Endothelial cell of umbilical vein (primary cell): ENCODE measurements at places on chromosomes 3 and 15. TPM values are rescaled to one million over a fixed set of nuclear protein-coding genes. Genes with fewer than 3 reads are reported as not detected.

DNA sequence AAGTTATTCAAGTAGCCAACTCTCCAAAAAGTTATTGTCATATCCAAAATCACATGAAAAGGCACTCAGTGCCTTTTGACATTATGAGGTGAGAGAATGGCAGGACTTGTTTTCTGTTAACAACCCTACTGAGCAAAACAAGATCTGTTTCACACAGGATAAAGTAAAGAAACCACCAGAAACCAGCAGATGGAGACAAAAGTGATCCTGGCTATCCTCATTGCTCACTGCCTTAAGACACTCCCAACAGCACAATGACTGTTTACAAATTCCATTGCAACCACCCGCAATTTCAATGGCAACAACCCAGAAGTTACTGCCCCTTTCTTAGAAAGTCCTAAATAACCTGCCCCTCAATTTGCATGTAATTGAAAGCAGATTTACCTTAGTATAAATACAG lies 352.6 kb upstream of the NDN start:
- no peak for DNase-seq

DNA sequence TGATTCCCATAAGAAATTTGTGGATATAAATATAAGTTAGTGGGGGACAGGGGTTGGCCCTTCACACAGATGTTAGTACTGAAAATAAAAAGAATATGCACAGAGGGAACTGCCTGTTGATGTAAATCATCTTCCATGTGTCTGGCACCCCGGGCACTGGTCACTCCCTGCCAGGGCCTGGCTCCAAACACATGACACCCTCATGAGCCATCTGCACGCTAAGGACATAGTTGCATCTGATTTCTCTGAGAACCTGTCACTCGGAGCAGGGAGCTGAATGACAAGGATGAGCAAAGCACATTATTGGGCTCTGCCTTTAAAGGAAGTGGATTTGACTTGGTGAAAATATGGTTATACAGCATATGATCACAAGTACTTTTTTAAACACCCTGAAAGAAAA lies 66.2 kb upstream of the TSC22D2 start:
- no peak for DNase-seq

DNA sequence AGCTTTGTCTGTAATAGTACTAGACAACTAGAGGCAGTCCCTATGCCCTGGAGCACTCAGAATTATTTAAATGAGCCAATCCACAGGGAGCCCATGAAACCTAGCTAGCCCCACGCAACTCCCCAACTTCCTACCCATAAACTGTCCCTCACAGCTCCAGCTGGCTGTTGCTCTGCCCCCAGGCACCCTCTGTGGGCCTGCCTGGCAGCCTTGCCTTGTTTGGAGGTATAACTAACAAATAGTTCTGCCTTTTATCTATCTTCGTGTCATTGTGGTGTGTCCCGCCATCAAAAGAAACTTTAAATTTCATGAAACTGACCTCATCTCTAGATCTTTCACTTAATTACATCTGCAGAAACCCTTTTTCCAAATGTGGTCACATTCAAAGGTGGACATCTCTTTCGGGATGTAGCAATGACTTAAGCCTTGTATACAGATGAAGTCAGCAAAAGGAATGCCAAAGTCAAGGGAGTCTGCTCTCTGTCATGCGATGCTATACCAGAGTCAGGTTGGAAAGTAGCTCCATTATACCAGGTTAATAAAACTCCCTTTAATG lies 1.8 kb upstream of the RTP3 start:
- DNase-seq = no peak

DNA sequence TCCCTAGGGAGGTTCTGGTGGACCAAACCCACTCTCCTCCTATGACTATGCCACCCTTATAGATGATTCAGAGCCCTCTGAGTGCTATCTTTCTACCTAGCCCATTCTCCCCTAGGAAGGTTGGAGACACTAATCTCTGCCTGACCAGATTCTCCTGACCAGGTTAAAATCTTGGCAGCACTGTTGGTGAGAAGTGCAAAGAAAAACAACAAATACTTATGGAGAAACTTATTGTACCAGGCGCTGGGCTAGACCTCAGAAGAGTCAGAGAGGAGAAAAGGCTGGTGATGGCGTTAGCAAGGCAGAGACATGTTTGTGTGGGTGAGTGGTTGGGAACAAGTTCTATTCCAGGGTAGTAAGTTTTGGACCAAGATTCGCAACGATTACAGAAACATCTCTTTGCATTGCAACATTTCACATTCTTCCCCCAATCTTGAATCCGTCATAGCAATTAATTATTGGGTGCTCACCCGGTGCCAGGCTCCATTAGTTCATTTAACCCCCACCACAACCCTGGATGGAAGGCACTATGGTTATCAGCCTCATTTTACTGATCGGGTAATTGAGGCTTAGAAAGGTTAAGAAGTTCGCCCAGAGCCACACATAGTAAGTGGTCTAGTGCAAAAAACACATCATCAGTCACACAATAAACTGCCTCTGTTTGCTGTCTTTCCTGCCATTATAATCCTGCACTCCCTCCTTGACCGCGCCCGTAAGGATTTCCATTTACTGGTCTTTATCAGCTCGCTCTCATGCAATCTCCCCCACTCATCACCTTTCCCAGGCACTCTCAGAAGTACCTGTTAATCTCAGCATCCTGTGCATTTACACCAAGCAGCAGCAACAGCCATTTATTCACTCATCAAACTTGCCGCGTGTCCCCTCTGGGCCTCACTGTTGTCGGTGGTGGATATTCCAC lies 655 bp upstream of the TSPAN3 start:
- no peak for DNase-seq

- DNase-seq = peak; percentile 67
Observed at GRCh38 chr3:131502530-131503319, at the start of gene MRPL3. TSS of gene MRPL3 (minus strand) at chr3:131502971. CDS start at chr3:131502821, 150 bp downstream.

The TMEM40 gene
- total RNA-seq = not detected in 2 replicates

The GUCA1C gene
- not detected in 2 replicates for total RNA-seq

The CAMK2N2 gene
- total RNA-seq = not detected in 2 replicates

The KLHL40 gene
- not detected in 2 replicates for total RNA-seq

The DPH3 gene
- total RNA-seq = 28.7 and 29.6 TPM in 2 replicates

The ARGFX gene
- not detected in 2 replicates for total RNA-seq
